Inflammatory macrophage treated with lipopolysaccharide for 4 hours (primary cell): ENCODE measurements at places on chromosomes 1 and 21.

DNA sequence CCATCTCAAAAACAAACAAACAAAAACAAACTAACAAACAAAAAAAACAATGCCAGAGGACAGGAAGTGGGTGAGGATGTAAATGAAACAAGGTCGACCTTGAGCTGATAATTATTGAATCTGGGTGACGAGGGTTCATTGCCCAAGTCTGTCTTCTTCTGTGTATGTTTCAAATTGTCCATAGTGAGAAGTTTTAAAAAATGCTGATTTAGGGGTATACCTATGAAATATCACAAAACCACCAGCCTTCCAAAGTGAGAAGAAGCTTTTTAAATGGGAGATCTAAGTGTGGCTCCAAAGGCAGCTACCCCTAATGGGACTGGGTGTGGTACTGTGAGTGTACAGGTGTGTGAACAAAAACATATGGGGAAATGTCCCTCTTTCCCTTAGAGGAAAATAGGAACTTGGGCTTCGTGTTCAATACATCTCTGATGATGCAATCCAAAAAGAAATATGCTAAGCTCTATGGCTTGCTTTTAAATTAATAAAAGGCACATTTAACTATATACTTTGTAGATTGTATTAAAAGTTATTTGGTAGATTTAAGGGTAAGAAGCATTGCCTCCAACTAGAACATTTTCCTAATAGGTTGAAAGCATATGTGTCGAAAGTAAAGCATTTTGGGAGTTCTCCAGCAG lies 33.1 kb upstream of the VPS26C start:
- DNase-seq: no peak

GRCh38 chr21:29481641-29482040 lies 182.9 kb downstream of the BACH1 start:
- DNase-seq: no peak

- DNase-seq: no peak
These were observed 36.5 kb upstream of the KCND3 start for GRCh38 chr1:112026016-112026415.

- no peak for DNase-seq
These were observed 23.4 kb upstream of the PTPN14 start for GRCh38 chr1:214574598-214575411.

DNA sequence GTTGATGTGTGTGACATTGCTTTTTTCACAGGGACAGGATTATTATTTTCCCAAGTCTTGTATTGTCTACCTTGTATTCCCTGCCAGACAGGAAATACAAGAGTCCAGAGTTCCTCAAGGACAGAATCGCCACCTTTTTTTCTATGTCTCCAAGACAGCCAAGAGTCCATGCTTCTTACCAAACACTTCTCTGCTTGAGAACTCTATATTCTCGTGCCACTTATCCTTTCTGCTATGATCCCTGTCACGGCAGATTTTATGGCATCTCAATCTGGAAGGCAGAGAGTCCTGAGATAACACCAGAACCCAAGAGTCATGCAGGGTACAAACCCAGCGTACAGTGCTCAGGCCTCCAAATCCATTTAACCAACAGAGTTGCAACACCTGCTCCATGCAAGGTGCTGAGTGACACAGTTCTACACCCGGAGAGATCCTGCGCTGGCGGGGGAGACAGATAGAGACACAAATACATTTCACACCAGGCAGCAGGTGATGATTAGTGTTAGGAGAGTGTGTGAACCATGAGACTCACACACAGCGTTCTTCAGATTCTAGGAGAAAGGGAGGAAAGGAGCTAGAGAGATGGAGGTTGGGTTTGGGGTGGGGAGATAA lies 107.6 kb downstream of the NAV1 start:
- DNase-seq: no peak

GRCh38 chr1:73903092-73903491 lies 294.9 kb downstream of the LRRIQ3 start:
- DNase-seq: no peak

DNA sequence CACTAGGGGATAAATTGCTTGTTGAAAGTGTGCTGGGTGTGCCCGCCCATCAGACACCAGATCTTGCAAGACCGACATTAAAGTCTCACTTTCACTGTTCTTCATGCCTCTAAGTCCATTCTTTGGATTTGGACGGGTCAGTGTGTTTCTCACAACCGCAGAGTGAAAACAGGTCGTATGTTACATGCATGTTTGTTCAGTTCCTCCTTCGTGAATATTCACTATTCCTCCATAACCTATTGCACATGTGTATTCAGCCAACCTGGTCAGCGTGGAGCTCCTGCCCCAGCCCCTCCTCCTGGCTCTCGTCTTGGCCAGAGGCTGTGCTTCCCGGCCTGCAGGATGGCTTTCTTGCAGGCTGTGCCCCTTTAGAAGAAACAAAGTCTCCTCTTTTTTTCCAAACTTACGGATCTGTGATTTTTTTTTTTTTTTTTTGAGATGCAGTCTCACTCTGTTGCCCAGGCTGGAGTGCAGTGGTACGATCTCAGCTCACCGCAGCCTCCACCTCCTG lies 2.2 kb upstream of the KRTAP10-6 start:
- DNase-seq: no peak

- DNase-seq: no peak
These were observed 286.5 kb downstream of the CACNA1E start for GRCh38 chr1:181769846-181770245.

DNA sequence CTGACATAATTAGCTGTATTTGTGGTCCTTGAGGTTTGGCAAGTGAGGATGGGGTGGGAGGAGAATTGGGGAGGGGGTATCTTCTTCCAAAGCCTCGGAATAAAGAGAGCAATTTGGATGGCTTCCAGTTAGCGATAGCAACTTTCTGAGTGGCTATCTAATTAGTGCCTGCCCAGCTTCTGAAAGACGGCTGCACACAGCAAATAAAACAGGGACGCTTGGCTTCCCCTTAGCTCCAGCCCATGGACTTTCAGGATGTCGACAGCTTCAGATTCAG lies 31.1 kb downstream of the KLHDC7A start:
- DNase-seq: no peak

DNA sequence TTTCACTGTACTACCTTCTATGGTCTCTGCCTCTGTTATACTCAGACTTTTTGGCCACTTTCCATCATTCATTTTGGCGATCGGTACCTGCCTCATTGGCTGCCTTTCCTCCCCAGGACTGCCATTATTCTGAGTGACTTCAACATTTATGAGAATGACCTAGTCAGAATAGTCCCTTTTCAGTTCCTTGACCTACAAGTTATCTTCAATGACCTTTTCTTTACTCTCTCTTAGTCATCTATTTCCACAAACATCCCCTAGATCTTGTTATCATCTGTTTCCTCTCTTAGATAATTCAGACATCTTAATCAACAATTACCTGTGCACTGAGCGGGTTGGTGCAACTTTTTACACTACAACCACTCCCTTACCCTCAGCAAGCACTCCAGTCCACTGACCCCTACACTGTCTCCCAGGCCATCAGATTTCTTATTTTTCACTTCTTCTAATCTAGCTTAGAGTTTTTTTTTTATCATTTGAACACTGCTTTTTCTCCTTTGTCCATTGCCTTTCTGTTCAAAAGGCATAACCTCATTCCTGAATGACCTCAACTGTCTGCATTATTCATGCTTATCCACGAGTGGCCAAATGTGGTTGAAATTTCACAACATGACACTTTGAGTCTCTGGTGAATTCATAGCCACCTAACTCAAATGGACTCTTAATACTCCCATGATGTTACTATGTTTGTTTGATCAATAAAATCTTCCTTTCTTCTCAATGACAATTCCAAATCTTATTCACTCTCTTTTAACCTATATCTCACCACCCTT lies 112.7 kb downstream of the HMCN1 start:
- DNase-seq: no peak

- DNase-seq: no peak
These were observed 27.2 kb upstream of the NPPB start for GRCh38 chr1:11885916-11886315.

DNA sequence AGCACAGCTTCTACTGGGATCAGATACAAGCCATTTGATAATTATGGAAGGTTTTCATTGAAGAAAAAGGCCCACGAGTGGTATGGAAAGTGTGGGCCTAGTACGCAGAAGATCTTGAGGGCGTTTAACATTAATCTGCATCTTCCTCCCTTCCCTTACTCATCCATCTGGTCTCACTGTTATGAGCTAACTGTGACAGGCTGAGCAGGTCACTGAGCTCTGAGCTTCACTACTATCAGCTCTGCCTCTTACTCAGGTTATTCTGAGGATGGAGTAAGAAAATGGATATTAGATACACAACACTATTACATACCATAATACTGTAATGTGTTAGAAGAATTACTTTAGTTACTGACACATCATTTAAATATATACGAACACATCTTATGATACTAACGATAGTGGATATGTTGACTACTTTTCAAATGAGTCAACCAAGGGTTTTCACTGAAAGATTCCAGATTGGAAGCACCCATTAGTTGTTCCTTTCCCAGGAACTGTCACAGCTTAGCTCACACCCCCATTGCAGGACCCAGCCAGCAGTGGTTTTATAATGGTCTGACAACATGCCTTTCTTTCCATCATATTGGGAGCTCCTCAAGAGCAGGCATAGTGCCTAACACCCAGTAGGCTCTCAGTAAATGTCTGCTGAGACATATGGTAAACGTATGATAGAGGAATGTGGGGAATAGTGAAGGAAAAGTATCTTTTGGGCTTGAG lies 97.8 kb upstream of the C8B start:
- DNase-seq: no peak

DNA sequence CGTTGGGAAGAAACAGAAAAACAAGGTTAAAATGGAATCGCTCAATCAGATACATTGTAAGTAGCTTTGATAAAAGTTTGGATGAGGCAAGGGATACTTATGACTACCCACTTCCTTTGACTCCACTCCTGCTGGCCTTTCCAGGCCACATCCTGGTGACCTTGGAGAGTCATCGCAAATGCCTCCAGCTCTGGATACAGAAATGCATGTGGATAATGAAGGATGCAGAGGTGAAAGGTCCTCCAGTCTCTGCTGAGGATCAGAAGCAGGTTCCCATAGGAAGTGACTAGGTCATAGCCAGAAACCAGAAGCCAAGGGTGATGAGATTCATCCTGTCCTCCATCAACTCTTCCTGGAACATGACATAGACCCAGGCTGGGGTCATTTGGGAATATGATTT lies 6.2 kb upstream of the CAMK1G start:
- no peak for DNase-seq

DNA sequence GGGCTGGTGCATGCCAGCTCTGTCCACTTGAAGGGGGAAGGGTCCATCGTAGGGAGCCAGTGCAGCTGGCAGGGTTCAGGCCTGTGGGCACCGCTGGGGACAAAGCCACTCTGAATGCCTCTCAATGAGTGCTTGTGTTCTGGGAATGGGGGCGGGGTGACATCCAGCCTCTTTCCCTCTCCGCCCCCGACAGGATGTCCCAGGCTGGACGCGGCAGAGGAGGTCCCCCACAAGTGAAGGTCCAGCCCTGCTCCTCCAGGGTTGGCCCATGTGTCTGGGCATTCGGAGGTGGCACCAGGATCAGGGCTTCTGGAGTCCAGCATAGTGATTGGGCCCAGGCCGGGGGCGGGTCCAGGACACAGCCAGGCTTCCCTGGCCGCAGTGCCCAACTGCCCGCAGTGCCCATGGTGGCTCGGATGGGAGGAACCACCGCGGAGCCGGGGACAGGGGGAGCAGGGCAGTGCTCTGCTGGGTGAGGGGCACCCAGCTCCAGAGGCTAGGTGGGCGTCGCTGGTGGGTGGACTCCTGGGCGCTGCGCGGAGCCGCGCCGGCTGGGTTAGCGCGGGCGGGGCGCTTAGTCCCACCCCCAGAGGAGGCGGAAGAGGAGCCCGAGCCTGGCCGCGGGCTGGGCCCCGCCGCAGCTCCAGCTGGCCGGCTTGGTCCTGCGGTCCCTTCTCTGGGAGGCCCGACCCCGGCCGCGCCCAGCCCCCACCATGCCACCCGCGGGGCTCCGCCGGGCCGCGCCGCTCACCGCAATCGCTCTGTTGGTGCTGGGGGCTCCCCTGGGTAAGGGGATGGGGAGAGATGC lies at the start of gene SHISA4:
TSS of gene SHISA4 (plus strand) at position 617 of the 808 bp plus-strand sequence. CDS start at position 714, 97 bp downstream.
- peak; percentile 29 for DNase-seq

- DNase-seq: no peak
These were observed 63.7 kb downstream of the MAP10 start for GRCh38 chr1:232868793-232869491.

- no peak for DNase-seq
These were observed 18.3 kb downstream of the SGIP1 start for GRCh38 chr1:66552287-66552686.

DNA sequence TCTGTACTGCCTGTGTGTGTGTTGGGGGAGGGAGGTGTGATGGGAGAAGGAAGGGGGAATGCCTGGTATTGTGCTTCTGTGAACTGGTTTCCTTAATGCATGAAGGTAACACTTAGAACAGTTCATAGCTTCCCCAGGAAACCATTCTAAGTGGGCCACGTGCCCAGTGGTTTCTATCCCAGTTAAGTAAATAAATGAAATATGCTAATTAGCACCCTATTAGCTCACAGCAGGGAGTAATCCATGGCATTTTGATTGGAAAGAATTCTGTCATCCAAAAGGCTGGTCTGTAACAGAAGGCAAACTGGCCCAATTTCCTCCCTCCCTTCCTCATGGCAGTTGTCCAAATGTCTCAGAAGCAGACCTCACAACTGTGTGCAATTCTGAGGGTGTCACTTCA lies 199.3 kb downstream of the TTLL7 start:
- no peak for DNase-seq

DNA sequence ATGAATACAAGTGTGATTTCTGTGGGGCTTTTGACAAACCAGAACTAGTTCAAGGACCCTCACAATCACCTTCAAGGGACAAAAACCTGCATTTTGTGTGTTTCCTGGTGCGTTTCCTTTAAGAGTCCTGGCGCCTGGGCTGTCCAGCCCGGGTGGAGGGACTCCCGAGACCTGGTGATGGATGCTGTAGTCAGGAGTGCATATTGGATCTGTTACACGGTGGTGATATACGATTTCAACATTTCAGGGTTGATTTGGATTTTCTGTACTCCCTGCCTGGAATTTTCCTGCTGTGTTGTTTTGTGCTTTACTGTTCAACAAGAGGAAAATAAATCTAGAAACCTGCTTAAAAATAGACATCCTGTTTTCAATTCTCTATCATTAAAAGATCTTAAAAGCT lies 162.0 kb downstream of the KIF26B start:
- no peak for DNase-seq

DNA sequence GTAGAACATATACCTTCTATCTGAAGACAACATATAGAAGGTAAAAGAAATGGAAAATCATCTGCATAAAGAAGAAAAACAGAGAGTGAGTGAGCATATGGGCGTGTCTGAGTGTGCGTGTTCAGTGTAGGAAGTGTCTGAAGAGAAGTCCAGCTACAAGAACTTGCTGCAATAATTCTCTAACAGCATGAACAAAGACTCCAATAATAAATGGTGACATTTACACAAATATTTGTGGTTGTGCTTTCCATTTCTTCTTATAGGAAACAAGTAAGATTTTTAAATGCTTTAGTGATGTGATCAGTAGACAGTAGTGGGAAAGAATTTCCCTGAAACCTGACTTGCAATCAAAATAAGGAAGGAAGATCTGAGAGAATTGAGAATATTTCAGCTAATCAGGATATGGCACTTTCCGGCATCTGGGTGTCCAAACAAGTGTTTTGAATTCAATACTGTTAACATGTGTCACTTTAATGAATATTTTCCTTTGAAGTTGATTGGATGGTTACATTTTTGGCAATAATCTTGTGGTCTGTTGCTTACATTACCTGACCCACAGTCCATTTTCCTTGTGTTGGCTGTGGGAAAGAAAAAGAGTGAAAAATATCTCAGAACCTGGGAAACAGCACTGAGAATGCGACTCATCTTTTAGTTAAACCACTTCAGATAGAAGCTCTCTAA lies 154.0 kb downstream of the TGFB2 start:
- DNase-seq: peak; percentile 53
